ENCODE measurements at places on chromosomes 1 and 21.

DNA sequence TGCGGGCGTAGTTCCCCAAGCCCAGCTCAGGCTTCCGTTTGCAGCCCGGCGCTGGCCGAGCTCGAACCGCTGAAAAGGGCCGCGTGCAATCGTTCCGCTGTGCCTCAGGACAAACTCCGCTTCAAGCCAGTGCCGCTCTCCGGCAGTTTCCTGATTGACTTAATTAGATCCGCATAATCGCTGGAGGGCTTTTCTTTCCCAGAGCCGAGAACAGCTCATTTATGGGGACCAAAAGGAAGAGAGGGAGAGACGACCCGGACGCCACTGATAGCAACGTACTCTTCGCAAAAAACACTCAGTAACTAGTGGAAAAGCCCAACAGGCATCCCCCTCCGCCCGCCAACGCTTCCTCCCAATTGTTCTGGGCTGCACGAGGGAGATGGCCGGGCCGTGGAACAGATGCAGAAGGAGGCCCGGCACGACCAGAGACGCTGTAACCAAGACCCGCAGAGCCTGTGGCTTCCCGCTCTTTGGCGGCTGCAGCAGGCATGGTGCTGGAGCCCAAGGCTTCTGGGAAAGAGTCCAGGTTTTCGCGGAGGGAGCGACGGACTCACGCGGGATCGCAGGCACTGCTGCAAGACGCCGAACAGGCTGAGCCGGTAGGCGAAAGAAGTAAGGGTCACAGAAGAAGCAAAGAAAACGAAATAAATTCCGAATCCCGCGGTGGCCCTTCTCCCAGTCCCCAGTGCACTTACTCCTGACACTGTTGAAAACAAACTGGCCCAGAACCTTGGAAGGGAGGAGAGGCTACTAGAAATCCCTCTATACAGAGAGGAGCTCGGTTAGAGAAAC is 3.6 kb upstream of the FOXD2 start:
- DNase-seq: peak; percentile 72

DNA sequence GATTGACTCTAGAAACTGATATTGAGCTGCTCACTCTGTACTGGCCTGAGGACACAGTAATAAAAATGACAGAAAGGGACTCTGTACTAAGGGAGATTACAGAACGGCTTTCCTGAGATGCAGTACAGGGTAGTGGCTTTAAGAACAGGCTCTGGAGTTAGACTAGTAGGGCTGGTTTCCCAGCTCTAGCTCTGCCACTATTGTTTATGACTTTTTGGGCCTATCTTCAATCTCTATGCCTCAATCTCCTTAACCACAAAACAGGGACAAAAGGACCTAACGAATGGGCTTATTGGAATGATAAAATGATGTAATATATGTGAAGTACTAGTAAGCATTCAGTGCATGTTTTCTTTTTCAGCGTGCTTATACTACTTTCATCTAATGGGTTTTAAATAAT is 1.4 kb downstream of the DEPDC1 start:
- DNase-seq: peak; percentile 4

GRCh38 chr1:101371259-101371658 is 134.4 kb downstream of the S1PR1 start:
- DNase-seq: peak; percentile 74

GRCh38 chr1:230281556-230281955 is 144.6 kb downstream of the PGBD5 start:
- DNase-seq: no peak

DNA sequence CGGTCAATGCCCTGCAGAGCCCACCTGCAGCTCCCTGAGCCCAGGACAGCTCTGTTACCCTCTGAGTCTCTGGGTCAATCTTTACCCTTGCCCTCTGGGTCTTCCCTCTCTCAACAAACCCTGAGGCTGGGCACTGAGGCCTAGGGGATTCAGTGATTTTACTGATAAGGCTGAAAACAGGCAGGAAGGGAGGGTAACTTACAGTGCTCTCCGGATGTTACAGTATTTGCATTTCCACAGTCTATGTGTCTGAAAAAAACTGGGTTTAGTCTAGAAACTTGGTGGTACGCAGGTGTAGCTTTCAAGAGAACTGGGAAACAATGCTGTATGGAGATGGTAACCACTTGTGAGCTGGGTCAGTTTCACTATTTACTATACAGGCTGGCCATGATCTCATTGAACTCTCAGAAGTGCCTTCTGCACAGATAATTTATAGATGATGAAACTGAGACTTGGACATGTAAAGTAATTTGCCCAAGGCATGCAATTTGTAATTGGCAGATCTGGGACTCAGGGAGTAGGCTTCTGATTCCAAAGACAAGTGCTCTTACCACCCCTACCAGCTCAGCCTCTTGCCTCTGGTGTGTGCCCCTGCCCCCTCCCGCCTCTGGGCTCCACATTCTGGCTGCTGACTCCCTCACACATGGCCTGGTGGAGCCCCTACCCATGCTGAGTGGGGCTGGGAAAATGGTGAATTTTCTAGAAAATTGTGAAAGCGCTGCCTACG is 48.8 kb downstream of the TENT5C start:
- no peak for DNase-seq

- DNase-seq: peak; percentile 15
Measured at GRCh38 chr21:46662765-46663500, 27.5 kb downstream of the PRMT2 start.

DNA sequence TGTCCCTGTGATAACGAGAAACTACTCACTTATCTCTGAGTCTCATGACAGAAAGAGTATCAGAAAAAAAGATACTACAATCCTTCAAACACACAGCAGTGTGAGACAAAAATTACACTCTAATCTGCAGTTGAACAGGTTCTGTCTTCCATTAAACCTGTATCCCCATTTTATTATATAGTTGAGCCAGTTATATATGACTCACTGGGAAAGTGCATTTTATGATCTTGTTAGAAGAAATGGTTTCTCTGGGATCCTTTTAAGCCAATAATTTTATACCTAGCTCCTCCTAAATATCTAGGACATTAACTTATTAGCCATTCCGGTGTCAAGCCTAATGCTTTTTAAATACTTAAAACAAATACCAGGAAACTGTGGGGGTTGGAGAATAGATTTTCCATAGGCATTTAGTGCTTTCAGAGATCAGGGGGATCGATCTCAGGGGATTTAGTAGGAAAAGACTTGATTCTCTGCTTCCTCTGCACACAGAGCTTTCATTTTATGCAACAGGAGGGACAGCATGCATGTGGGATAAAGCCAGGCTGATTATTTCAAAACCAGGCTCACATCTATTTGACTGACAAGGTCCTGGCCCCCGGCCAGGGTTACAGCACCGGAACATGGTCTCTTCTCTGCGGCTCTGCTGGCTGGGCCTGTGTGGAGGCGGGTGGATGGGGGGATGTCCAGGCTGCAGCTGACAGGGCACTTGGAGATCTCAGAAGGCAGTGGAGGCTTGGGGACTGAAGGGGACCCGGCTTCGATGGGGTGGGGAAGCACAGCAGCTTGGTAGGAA is 310.6 kb downstream of the DISC1 start:
- DNase-seq: no peak

DNA sequence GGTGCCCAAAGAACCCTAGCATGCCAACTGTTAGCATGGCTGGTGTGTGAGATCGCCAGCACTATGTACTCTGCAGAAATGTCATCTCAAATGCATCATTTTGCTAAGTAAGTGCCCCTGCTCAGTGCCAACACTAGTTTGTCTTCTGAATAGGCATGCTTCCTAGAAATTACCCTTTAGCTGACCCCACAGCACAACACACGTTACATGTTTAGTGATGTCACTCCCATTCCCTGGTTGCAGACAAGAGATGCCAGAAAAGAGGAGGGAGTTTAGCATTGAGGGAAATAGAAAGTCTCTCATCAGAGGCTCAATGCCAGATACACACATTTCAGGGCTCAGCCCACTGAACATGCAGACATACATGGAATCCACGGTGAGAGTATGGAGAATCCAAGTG is 9.3 kb upstream of the ST6GALNAC3 start:
- DNase-seq: no peak

DNA sequence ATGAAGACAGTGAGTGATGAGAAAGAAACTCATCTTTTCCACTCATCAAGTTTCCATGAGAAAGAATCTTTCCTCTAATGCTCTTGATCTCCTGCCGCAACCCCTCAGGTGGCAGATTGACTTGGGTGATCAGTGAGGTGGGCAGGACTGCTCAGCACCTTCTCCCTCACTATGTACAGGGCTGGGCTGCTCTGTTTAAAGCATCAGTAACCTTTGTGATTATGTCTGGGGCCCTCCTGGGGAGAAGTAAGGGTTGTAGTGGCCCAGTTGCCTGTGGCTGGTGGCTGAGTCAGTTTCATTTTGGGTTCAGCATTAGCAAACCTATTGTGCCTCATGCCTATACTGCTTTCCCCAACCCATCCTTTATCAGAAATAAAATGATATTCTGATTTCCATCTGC is 366.0 kb downstream of the TTLL7 start:
- no peak for DNase-seq

GRCh38 chr1:16992102-16992501 is 11.7 kb upstream of the MFAP2 start:
- DNase-seq: no peak

DNA sequence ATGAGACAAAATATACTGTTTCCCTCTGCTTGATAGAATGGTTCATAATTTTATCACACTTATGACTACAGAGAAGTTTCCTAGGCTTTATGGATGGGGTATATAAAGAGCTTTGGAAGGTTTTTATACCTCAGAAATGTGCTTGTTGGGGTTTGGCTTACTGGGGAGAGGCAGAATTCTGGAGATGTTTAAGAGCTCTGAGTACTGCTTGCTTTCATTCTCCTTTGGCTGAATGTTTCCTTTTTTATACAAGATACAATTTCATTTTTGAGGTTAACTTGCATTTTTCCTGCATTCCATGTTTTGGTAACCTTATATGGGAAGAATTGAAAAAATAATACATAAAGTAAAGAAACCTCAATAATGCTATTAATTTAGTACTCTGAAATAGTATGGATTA is 157.7 kb upstream of the COL11A1 start:
- DNase-seq: peak; percentile 33

DNA sequence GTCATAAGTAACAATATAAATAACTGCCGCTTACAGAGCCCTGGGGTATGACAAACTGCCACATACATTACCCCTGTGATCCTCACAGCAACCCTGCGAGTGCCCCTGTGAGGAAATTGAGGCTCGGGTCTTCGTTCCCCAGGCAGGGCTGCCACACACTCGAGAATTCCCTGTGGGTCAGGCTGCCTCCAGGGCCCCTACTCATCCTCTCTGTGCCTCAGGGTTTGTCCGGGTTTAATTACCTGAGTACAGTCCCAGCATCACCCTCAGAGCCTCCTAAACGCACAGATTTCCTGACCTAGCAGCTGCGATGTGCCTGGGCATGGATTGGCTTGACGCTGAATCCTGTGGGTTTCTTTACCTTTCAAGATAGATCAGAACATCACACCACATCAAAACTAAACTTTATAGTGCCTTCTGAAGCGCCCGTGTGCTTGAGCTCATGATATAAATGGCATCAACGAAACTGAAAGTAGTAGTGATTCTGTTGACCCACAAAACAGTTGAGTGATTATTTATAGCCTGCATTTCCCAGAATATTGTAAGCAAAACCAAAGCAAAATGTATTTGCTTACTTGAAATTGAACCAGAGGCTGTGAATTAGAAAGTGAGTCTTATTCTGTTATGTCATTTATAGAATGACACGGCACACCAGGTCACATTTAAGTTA is 14.0 kb downstream of the SLC37A1 start:
- no peak for DNase-seq

- no peak for DNase-seq
Measured at GRCh38 chr1:24735156-24735508, 10.1 kb upstream of the CLIC4 start.

DNA sequence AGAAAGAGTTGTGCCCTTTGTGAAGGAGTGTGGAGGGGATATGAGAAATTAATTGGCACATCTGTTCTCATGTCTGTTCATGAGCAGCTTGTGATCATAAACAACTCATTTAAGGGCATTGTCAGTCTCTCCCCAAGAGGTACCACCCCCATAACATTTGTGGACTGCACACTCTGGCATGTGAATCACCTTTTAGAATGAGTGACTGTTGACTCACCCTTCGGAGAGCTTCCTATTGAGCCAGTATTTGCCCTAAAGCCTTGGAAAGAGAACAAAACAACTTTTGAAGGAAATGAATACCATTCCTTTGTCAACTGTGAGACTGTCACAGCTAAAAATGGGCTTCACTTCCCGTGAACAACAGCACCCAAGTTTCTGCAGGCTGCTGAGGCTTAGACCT is 27.5 kb upstream of the MYSM1 start:
- DNase-seq: peak; percentile 95

All from GM23248 (cell line).